ENCODE measurements at places on chromosomes 16 and 17.
A peak's percentile ranks its signal among the peaks of the same experiment; 100 is the strongest.

- no peak for DNase-seq
Observed at GRCh38 chr16:67509016-67509415, 19.6 kb upstream of the RIPOR1 start.

- peak; percentile 76 for DNase-seq
Observed at GRCh38 chr17:77131904-77132303, 8.9 kb upstream of the SEC14L1 start.

DNA sequence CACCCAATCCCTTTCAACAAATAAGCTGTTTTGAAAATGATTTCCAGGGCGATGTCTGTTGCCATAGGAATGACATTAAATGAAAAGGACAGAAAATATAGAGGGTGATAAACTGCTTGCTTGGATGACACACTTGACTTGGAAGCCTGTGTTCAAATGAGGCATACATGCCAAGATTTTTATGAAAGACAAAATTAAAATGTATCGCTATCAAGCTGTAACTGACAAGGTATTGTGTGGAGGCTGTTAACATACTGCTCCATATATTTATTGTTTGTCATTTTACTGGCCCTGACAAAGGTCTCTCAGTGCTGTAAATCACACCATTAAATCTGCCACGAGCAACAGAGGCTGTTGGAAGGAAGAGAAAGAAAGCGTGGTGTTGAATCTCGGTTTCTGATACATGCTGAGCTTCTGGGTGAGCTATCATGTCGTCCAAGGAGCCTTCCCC, 456.2 kb upstream of the SALL1 start:
- no peak for DNase-seq

DNA sequence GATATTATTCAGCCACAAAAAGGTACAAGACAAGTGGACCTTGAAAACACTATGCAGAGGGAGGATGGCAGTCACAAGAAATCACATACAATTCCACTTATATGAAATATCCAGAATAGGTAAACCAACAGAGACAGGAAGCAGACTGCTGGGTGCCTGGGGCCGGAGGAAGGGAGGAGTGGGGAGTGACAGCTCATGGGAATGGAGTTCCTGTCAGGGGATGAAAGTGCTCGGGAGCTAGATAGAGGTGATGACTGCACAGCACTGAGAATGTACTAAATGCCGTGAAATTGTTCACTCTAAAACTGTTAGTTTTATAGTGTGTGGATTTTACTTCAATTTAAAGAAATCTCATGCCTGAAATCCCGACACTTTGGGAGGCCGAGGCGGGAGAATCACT, 74.2 kb upstream of the MED9 start:
- DNase-seq: no peak

- no peak for DNase-seq
Observed at GRCh38 chr16:57485091-57485915, 990 bp downstream of the DOK4 start.

DNA sequence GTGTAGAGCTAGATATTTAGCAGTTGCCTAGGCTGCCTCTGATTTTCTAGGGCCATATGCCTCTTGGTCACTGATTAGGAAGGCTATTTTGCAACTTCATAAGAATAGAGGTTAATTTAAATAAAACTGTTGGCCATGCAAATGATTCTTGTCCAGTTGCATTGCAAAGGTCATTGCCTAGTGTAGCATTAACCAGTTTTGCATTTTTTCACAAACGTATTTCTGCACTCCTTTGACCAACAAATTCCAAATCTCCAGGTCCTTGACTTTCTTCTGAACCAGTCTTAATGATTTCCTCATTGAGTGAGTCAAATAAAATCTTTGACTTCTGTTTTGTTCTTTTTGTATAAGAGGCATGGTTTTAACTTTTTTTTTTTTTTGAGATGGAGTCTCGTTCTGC, 33.5 kb downstream of the ERCC4 start:
- no peak for DNase-seq

GRCh38 chr16:53131363-53132071, 76.7 kb downstream of the CHD9 start:
- DNase-seq: no peak
